NCI-H524 treated with DMSO at 0.1 percent for 48 hours (cell line): ENCODE measurements at places on chromosomes 4 and X.

DNA sequence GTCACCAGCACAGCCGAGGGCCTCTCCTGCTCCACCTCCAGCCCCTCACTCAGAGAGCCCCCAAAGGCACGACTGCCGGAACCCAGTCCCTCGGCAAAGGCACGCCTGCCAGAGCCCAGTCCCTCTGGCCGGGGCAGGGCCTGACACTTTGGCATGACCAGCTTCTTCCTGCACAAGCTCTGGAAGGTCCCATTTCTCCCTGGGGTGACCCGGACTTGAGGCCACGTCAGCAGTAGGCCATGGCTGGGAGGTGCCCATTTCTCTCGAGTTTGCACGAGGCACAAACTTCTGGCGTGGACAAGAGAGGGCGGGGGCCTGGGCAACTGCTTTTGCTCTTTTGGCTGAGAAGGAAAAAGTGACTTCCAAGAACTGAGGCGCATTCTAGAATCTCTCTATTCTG is 62.2 kb upstream of the GPR78 start:
- DNase-seq = no peak

DNA sequence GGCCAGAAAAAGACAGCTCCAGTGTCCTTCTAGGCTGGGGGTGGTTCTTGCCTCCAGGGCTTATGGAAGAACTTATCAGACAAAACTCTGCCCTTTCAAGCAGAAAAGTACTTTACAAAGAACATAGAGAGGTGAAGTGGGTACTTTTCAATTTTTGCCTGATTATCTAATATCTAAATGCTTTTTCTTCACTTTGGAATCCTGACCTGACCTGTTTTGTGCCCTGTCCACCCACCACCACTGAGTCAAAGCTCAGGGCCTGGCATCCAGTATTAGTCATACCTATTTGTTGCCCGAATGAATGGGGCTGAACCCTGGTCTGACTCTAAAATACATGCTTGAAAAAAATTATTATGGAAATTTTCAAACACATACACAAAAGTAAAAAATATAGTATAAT is 37.2 kb downstream of the RTL9 start:
- no peak for DNase-seq

- peak; percentile 77 for DNase-seq
Observed at GRCh38 chr4:140151699-140152012, 2.3 kb downstream of the MAML3 start.

DNA sequence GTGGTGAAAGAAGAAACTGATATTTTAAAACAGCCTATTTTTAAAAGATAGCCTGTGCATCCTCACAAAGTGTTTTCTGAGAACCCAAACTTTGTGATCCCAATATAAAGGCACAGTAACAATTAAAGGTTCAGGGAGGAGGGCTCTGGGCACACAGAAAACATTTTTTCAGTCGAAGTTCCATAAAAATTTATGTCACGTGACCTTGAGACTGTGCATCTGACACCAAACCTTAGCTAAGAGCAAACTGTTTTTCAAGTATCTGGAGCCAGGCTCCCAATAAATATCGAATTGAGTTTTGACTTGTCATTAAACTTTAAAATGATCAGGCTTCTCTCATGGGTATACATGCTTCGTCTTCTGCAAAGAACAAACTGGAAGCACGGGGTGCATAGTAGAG is 177.9 kb downstream of the BEND2 start:
- no peak for DNase-seq

DNA sequence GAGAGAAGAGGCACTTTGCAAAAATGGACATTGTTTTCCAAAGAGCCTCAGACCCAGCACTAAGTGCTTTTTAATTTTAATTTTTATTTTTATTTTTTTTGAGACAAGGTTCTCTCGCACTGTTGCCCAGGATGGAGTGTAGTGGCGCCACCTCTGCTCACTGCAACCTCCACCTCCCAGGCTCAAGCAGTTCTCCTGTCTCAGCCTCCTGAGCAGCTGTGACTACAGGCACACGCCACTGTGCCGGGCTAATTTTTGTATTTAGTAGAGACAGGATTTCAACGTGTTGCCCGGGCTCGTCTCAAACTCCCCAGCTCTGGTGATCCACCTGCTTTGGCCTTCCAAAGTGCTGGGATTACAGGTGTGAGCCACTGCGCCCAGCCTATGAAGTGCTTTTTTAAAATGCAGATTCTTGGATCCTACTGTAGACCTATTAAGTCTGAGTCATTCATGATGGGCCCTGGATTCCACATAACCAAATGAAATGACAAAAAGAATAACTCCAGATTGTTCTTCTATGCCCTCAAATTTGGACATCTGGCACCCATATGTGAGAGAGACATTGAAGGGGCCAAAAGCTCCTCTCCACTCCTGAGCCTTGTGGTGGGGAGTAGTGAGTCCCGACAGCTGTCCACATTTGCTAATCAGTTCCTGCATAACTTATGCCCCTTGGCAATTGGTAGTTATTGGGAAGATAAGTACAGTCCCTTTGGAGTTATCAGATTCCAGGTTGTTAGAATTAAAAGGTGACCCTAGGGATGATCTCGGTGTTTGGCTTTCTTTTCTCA is 3.6 kb downstream of the NOCT start:
- DNase-seq = peak; percentile 75

DNA sequence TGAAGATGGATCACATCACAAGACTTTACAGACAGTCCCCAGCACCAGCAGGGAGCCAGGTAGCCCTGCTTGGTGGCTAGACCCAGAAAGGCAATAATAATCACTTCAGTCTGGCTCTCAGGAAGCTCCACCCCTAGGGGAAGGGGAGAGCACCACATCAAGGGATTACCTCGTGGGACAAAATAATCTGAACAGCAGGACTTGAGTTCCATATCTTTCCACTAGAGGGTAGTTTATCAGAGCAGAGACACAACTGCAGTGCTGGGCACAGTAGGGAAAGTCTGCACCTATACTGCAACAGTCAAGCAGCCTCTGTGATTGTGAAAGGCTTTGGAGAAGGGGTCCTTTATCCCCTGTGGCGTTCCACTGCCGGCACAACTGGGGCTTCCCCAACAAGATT is 547.0 kb upstream of the POU3F4 start:
- no peak for DNase-seq

DNA sequence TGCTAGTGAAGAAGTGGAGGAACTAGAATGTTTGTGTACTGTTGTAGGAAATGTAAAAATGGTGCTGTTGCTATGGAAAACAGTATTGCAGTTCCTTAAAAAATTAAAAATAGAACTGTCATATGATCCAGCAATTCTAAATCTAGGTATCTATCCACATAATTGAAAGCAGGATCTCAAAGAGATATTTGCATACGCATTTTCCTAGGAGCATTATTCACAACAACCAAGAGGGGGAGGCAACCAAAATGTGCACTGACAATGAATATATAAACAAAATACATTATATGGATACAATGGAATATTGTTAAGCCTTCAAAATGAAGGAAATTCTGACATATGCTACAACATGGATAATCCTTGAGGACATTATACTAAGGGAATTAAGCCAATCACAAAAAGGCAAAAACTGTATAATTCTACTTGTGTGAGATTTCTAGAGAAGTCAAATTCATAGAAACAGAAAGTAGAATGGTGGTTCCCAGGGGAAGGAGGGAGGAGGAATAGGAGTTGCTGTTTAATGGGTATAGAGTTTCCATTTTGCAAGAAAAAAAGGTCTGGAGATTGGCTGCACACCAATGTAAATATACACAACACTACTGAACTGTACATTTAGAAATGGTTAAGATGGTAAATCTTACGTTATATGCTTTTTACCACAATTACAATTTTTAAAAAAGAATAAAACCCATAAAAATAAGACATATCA is 35.6 kb upstream of the KCNE5 start:
- no peak for DNase-seq

DNA sequence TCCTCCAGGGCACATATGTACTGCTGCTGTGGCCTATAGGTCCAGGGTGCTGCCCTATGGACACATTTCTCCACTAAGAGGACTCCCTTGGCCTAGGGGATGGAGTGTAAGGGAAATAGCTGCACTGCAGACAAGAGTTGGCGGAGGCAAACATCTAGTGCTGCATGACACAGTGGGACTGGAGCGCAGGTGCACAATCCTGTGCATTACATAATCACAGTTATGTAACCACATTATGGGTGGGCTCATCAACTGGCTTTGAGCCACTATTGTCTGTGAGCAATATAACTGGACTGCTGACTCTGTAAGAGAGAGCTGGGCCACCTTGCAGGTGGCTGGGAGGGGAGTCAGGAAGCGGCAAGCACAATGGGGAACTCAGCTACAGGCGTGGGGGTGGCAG is 3.2 kb upstream of the TIGD2 start:
- DNase-seq = no peak

DNA sequence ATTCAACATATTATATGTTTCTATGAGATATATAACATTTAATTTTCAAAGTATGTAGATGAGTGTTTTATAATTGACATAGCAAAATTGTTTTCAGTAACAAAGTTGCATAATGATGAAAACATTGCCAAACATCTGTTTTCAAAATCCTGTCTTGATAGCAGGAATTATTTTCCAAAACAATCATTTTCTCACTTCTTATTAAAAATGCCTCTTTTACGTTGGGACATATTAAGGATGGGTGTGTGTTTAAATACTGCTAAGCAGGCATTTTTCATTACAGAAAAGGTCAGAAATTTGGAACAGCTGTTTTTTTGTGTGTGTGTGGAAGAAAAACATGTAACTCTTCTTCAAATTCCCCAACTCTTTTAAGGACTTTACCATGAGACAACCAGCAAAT is 452.0 kb downstream of the SPRY1 start:
- no peak for DNase-seq

- no peak for DNase-seq
Observed at GRCh38 chrX:130262231-130262630, 6.5 kb downstream of the ZNF280C start.
